ENCODE measurements at places on chromosomes 12 and 14.
A peak's percentile ranks its signal among the peaks of the same experiment; 100 is the strongest.

- no peak for DNase-seq
Observed at GRCh38 chr14:69572841-69573135, 1.9 kb downstream of the CCDC177 start.

DNA sequence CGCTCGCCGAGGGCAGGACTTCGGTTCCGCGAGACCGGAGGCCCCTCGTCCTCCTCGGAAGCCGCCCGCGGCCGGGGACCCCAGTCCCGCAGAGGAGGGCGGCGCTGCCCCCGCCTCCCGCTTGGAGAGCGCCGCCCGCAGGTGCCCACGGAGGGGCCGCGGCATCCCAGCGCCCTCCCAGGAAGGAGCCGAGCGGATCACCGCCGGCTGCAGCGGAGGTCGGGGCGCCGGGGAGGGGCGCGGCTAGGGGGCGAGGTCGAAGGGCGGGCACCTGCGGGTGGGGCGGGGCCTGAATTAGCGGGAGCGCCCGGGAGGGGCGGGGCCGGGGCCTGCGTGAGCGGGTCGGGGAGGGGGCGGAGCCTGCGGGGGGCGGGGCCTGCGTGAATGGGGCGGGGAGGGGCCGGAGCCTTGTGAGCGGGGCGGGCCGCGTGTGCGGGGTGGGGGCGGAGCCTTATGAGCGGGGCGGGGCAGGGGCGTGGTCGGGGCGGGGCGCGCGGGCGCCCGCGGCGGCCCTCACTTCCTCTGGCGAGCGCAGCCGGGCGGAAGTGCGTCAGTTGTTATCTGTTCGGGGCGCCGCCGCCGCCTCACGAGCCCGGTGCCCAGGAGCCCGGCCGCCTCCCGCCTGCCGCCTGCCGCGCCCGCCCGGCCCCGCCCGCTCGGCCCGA, at the start of gene FBRSL1:
Gene FBRSL1, plus strand, starts transcription at position 550 of the 665 bp plus-strand sequence.
- DNase-seq = peak; percentile 98

DNA sequence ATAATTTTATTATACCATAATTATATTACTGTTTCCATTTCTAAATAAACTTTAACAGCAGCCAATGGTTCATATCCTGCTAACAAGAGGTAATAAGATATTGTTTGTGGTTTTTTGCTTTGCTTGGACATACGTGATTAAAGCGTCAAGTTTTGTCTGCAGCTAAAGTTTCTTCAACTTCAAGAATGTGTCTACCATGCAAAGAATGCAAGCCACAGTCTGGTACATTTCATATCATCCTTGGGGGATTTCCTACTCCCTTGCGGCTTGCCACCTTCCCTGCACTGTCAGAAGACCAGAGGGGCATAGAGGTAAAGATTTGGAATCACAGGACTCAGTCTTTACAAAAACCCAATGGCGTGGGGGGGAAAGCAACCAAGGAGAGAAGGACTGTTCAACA, 125.2 kb downstream of the MED13L start:
- DNase-seq = no peak

DNA sequence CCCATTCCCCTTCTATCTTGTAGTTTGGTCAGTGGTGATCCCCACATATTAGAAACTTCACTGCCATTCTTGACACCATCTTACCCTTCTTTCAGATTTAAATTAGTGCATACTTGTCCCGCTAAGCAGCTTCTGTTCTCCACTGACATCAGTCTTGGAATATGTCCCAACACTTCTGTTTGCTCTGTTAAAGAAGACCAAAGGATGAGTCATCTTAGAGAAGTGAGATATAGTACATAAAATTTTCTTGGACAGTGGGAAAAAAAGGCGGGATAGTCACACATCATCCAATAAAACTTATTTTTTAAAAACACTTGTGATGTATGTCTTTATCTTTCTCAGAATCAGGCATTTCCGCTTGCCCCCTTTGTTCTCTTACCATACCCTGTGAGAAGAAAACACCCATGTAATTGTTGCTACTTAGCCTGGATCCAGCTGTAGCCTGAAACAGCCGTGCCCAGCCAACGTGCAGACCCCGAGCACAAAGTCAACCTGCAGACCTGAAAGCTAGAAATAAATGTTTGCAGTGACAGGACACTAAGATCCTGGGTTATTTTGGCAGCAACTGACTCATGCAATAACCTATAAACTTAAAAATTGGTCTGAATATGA, 100.1 kb upstream of the PDE3A start:
- DNase-seq = no peak

GRCh38 chr12:109029411-109029810, 8.5 kb upstream of the SVOP start:
- no peak for DNase-seq

DNA sequence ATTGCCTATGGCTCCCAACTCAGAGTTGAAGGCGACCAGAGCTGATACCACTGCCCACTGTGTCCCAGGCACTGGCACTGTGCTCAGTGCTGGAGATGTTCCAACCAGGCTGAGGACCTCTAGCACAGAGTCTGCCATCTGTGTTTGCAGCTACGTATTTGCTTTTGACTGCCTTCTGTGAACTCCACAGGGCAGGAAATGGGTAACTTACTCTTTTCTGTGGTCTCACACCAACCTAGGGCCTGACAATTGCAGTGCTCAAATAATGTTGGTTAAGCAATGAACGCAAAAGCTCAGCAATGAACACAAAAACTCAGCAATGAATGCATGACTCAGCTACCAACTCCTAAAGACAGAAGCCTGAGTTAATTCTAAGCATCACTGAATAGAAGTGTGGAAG, 202.8 kb downstream of the NUAK1 start:
- DNase-seq = no peak

- DNase-seq = no peak
Observed at GRCh38 chr12:48128800-48129199, 9.6 kb downstream of the PFKM start.

GRCh38 chr12:49413796-49414195, 46.5 kb downstream of the SPATS2 start:
- DNase-seq = no peak

DNA sequence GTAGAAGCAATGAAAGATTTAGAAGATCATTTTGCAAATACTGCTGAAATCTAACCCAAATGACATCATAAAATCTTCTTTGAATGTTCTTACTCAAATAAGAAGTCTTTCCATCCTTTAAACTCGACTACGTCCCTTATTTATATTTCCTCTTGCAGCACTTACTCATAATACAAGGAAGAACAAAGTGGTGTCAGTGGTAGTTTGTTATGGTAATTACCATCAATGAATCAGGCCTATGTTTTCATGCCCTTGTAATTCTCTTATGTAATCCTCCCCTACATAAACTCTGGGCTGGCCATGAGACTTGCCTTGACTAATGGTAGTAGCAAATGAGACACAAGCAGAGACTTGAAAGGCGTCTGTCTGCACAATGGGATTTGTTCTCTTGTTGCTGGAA, 17.0 kb downstream of the EEA1 start:
- DNase-seq = no peak

DNA sequence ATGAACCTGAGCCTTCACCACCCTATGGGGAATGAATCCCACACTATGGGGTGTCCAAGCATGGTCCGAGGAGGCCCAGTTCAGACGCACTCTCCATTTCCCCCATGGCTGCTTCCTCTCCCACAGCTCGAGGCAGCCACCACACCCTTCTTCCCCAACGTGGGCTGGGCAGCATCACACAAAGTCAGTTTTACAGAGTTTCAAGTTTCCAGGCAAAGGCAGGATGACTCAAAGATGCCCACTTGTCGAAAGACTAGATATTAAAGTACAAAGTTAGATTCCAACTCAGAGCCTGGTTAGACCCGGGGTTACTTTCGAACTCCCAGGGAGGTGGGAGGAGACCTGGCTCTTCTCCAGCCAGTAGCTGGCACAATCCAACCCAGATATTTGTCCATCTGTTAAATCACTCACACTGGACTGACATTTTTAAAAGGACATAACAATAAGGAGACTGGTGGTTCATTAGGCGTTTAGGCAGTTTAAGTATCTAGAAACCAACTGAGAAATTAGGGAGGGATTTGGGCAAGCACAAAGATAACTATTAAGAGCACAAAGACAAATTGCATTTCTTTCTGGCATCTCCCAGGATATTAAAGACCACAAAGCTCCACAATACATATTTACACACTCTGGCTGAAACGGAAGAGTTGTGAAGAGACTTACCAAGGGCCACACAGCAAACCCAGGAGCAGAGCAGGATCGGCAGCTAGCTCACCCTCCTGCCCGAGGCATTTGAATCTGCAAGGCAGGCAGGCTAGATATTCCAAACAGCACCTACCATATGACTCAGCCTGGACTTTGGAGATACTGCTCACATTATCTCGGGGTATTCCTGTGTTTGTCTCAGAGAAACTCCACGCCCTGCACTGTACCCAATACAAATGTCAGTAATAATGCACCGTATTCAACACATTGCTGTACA, 34.8 kb downstream of the TMCC3 start:
- no peak for DNase-seq

GRCh38 chr14:24849471-24849870, 200.5 kb downstream of the STXBP6 start:
- no peak for DNase-seq

GRCh38 chr14:89660166-89660565, 243.1 kb upstream of the FOXN3 start:
- DNase-seq = no peak

DNA sequence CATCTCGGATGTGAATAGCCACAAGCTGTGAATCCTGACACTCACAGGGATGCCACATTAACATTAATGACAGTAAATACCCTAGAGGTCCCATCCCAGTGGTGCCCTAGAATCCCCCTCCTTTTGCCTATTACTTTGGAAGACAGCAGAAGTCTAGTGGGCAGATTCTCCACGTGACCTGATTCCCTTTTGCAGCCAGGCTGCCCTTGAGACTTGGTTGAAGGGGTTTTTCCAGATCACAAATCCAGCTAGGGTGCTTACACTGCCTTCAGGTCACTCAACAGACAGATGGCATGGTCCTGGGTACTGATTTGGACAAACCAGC, 8.7 kb downstream of the HDAC7 start:
- DNase-seq = no peak

- peak; percentile 60 for DNase-seq
Observed at GRCh38 chr14:96095581-96096476, 56.7 kb downstream of the C14orf132 start.

GRCh38 chr14:92880851-92881250, 42.1 kb upstream of the CHGA start:
- DNase-seq = no peak

DNA sequence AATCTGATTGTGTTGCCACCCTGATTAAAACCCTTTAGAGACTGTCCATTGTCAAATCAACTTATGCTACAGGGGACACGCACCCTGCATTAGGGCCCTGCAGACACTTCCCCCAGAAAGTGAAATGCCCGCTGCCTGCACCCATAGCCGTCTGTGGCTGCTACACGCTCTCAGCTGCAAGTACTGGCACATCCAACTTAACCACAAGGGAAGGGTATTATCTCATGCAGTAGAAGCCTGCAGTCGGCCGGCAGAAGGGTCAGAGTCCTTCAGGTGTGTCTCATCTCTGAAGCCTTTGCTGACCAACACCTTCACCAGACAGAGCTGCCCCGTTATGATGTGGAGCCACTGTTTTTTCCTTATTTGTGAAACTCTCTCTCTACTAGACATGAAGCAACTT, 20.8 kb downstream of the CFAP251 start:
- no peak for DNase-seq

GRCh38 chr12:131892711-131893604, 1.5 kb upstream of the ULK1 start:
- no peak for DNase-seq

GRCh38 chr12:49030714-49031572, 12.4 kb upstream of the PRKAG1 start:
- DNase-seq = peak; percentile 50

DNA sequence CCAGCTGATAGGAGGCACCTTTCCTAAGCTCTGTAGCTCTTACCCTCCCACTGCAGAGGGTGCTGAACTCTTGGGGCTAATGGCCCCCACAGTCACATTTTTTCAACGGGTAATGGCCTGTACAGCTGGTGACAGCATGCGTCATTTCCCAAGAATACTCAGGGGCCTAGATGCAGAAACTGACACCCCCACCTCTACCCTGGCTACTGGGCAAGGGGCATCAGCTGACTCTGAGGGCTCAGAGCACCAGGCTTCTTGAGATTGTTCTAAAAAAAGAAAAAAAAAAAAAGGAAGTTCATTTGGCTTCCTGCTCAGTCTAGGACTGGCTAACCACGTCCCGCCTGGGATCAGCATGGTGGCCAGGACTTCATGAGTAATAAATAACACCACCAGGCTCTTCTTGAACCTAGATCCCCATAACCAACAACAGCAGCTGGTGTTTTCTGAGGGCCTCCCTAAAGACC, 35.2 kb downstream of the ZFP36L1 start:
- DNase-seq = no peak

DNA sequence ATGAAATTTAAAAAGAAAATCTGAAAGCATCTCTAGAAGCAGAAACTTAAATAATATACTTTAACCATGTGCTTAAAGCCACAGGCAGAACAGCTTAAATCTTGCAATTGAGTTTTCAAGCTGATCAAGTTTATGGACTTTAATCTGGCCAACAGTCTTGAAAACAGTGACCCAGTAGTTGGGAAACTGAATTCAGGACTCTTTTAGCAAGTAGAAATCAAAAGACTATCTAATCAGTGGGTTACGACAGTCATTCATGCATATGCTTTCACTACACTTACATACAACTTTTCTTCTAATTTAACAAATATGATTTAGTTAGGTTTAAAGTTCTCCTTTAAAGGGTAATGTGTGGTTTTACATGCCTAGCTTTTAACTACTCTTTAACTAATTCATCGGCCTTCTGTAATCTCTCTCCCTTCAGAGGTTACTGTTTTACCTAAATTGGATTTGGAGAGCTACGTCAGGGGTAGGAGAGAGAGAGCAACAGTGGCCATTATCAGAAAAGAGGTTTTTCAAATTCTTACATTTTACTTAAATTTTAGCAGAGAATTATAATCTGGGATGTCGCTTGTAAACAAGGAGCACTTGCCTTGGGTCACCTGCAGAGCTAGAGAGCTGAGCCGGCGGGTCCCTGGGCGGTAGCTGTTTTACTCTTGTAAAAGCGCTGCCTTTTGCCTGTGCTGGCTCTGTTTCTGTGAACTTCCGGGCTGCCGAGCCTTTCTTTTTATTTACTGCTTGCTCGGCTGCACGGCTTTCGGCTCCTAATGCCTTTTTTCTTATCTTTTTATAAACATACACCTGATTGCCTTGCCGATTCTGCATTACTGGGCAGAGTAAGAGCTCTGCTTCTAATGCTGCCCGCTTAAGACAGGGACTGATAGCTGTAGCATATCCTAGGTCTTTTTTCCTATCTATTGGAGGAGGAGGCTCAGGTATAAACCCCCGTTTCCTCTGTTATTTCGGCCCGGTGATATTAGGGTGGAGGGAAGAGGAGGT, 17.4 kb upstream of the LYZ start:
- no peak for DNase-seq

GRCh38 chr14:38199739-38200138, 8.0 kb upstream of the SSTR1 start:
- DNase-seq = no peak

- no peak for DNase-seq
Observed at GRCh38 chr14:61712137-61712536, 16.8 kb downstream of the HIF1A start.

GRCh38 chr12:54924972-54925707, 59.4 kb downstream of the TESPA1 start:
- DNase-seq = no peak

- DNase-seq = no peak
Observed at GRCh38 chr14:68762953-68763764, 29.7 kb downstream of the ZFP36L1 start.

GRCh38 chr14:20652996-20653975, 11.8 kb upstream of the OR6S1 start:
- DNase-seq = no peak

GRCh38 chr12:111034886-111035577, 114.7 kb upstream of the MYL2 start:
- no peak for DNase-seq

- DNase-seq = no peak
Observed at GRCh38 chr14:54457609-54457996, 16.4 kb upstream of the CNIH1 start.

GRCh38 chr12:24080465-24080864, 131.0 kb upstream of the SOX5 start:
- no peak for DNase-seq
